ENCODE measurements at places on chromosomes 4 and X. TPM values are rescaled to one million over a fixed set of nuclear protein-coding genes. Genes with fewer than 3 reads are reported as not detected.
A peak's percentile ranks its signal among the peaks of the same experiment; 100 is the strongest.

DNA sequence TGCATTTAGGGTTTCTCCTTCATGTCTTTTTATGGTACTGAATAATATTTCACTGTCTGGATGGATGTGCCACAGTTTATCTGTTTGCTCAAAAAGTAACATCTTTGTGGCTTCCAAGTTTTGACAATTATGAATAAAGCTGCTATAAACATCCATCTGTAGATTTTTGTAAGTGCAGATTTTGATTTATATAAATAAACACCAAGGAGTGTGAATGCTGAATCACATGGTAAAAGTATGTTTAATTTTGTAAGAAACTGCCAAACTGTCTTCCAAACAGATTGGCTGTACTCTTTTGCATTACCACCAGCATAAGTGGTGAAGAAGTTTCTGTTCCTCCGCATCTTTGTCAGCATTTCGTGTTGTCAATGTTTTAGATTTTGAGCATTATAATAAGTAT, 158.7 kb upstream of the GIMD1 start:
- DNase-seq, result no peak

DNA sequence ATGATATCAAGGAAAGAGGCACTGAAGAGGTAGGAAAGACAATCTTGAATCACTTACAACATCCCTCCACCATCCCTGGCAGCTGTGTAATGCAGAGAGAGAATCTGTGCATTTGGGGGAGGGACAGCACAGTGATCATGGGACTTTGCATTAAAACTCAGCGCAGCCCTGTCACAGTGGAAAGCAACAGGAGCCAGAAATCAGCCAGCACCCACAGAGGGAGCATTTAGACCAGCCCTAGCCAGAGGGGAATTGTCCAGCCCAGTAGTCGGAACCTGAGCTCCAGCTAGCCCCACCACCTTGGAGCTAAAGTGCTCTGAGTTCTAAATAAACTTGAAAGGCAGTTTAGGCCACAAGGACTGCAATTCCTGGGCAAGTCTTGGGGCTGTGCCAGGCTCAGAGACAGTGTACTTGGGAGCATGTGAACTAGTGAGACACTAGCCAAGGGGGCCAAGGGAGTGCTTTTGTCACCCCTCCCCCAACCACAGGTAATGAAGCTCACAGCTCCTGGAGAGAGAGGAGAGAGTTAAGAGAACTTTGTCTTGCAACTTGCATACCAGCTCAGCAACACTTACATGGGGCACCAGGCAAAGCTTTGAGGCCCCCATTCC, 83.9 kb upstream of the FAM241A start:
- DNase-seq, result no peak

FREM3 gene
- not detected for total RNA-seq

GRCh38 chr4:88158489-88159228, at the start of gene ABCG2:
Gene ABCG2, minus strand, starts transcription at chr4:88158639. Its CDS starts 18,644 bp downstream, at chr4:88139995.
- peak; percentile 57 for DNase-seq

DNA sequence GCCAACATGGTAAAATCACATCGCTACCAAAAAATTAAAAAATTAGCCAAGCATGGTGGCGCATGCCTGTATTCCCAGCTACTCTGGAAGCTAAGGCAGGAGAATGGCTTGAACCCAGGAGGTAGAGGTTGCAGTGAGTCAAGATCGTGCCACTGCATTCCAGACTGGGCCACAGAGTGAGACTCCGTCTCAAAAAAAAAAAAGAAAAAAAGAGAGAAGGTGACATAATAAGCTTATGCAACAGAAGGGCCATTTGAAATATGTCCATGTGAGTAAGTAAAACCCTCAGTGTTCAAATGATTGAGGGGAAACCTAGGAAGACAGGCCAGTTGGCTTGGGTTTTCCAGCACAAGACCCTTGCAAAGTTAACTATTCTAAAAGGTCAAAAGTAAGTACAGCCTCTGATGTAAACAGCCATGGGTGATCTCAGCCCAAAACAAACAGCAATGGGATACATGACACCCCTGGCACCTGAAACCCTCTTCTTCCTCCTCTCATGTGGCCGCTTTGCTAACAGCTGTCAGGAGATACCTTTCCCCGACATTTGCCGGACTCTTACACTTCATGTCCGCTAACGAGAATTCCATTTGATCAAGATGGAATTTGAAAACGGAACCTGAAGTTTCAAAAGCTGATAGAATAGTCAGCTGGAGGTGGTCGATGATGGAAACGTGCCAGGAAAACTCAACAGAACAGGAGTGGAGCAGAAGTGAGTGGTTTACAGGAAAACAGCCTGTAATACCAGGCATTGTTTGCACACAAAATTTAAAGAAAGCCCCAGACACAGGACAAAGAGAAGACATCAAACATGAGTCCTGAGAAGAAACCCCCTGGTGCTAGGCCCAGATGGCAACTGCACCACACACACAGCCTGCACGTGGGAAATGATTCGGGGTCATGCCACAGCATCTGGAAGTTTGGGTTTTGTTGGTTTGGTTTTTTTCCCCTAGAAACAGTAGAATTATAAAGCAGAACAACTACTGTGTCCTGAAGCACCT, 93.0 kb upstream of the STS start:
- DNase-seq, result no peak

GRCh38 chrX:134443020-134443419, 16.9 kb upstream of the HPRT1 start:
- DNase-seq, result no peak

GRCh38 chr4:164937576-164938270, 39.7 kb downstream of the TRIM61 start:
- DNase-seq, result peak; percentile 69

GRCh38 chr4:111209706-111210105, 586.8 kb upstream of the PITX2 start:
- DNase-seq, result no peak

DNA sequence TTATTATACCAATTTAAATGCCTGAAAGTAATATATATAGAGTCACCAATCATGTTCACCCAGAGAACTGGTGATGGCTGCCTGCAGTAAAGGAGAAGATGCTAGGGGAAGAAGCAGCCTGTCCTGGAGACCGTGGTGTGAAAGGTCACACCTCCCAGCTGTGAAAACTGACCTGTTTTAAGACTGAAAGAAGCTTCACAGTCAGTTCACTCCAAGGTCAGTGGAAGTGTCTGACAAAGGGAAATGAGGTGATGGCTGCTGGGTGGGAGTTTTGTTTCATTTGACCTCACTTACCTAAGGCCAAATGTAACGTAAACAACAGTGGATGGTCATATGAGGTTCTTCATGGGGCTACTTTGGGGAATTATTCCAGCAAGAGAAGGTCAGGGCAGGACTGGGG, 352.1 kb upstream of the GATB start:
- no peak for DNase-seq

DNA sequence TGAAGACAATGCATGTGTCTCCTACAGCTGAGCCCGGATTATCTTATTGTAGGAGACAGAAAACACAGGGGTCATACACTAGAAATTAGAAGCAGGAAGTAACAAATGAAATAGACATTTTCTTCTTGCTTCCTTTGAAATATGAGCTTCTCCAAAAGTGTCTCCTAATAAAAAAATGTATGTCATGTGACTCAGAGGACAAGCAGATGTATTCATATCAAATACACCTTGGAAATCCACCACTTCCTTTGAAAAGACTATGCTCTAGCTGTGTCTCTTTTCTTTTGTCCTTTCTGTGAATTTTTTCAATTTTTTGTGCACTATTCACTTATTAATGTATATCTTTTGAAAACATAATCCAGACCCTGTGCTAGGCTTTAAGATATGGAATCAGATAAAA, 1906.2 kb downstream of the C4orf33 start:
- no peak for DNase-seq

GRCh38 chr4:97910005-97910404, 233.3 kb downstream of the STPG2 start:
- DNase-seq, result no peak

DGAT2L6 gene
- not detected for total RNA-seq

GRCh38 chrX:143994206-143994605, 110.3 kb downstream of the UBE2NL start:
- no peak for DNase-seq

HPGDS gene
- 4.7 TPM for total RNA-seq

DIPK2B gene
- total RNA-seq, result 35.4 TPM

GRCh38 chrX:151745651-151746050, 11.1 kb downstream of the CNGA2 start:
- no peak for DNase-seq

DNA sequence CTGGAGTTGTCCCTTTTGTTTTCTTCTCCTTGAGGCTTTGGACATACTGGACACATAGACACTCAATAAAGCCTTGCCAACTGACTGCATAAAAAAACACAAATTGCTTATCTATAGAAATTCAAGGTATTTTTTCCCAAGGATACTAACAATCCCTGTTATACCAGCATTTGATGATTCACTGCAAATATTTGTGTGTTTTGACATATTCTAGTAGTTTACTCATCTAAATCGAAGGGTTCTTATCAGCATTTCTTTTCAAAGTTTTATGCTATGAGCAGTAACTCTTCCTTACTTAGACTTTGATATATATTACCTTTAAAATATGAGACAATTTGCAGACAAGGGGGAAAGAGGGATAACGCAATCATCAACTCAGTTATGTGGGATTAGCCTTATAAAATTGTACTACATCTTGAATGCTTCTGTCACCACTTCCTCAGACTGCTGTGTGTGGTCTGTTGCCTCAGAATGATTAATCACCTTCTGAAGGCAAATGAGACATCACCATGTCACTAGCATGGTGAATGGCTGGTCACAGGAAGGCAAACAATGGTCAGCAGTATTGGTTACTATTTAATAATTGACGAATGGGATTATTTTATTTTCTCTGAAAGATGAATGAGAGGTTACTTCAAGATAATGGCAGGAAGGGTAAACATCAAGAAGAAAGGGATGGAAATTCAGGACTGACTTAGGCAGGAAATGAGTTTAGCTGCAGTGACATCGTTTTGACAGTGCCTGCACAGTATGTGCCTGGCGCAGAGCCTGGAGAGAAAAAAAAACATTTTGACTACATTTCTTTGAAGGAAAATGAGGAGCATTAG, 544.3 kb upstream of the CNKSR2 start:
- DNase-seq, result no peak

SMIM31 gene
- not detected for total RNA-seq

HSD17B13 gene
- total RNA-seq, result 1.4 TPM

- DNase-seq, result no peak
Measured at GRCh38 chr4:156103311-156103710, 149.6 kb upstream of the CTSO start.

All from sciatic nerve (tissue), 2 donors.